ENCODE measurements at places on chromosomes 11 and 22.

- DNase-seq = no peak
Observed at GRCh38 chr11:2688381-2689231, 11.2 kb downstream of the KCNQ1OT1 start.

DNA sequence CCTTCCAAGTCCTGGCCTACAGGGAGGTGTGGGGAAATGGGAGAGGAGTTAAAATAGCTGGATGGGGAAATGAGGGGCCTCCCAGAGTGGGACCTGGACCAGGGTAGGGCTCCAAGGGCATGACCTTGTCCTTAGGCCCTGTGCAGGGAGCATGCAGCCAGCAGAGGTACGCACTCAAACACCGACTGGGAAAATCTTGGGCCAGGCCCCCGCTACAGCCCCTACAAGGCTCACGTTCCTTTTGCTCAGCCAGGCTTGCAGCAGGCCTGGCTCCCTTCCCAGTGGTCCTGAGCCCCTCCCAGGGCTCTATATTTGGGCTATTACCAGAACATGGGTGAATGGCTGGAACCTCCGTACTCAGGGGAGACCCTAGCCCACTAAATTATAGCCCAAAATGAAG, 31.3 kb downstream of the LMO1 start:
- DNase-seq = no peak

GRCh38 chr11:62882431-62882749, 1.7 kb downstream of the SLC3A2 start:
- DNase-seq = no peak

GRCh38 chr11:115887316-115887715, 383.1 kb upstream of the CADM1 start:
- DNase-seq = no peak

DNA sequence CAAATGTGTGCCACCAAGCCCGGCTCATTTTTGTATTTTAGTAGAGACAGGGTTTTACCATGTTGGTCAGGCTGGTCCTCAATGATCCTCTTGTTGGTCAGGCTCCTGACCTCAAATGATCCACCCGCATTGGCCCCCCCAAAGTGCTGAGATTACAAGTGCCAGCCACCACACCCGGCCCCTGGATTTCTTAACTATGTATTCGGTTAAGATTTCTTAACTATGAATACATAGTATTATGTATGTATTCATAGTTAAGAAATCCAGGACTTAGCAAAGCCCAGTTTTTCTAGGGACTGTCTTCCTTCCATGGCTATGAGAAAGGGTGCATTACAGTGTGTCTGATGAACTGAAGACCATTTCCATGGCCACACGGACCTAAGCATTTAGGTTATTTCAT, 1.7 kb downstream of the C11orf91 start:
- DNase-seq = no peak

DNA sequence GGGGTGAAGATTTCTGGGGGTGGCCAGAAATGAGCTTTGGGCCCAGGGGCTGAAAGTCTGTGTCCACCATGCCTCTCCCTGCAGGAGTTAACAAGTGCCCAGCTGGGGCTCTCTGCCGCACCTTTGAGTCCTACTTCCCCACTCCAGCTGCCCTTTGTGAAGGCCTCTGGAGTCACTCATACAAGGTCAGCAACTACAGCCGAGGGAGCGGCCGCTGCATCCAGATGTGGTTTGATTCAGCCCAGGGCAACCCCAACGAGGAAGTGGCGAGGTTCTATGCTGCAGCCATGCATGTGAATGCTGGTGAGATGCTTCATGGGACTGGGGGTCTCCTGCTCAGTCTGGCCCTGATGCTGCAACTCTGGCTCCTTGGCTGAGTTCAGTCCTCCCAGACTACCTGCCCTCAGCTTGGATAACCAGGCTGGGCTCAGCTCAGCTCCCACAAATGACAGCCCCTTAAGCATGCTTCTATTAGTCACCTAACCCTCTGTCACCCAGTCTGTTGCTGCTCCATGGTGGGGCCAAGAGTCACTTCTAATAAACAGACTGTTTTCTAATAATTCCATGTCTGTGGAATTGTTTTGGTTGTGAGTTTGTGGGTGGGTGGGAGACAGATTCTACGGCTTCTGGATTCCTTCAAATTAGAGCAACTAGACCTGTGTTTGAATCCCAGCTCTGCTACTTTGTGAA, 3.0 kb upstream of the INPPL1 start:
- no peak for DNase-seq

DNA sequence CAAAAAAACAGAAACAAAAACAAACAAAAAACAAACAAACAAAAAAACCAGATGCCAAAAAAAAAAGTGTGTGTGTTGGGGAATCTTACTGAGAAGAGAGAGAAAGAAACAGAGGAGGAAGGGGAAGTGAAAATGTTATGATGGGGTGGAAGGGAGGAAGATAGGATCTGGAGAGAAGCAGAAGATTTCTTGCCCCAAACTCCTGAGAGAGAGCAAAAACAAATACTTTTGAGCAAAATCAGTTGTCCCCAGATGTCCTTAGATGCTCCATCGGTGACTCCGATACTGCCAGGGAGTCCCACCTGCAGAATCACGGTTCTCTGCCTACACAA, 19.9 kb upstream of the GRAMD1B start:
- DNase-seq = no peak

DNA sequence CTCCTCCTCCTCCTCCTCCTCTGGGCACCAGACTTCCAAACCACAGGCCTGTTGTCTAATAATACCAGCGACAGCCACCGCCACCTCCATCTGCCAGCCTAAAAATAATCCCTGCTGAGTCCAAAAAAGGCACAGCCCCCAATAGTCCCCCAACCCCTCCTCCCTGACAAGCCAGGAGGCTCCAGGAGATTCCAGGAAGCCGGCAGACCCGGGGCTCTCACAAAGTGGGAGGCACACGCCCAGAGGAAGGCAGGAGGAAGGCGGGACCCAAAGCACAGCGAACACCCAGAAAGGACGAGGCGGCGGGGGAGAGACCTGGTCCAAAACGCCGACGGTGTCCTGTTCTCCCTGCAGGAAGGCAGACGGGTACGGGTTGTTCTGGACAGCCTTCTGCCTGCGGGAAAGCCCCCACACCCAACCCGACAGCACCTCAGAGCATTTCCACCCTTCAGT, 5.9 kb downstream of the IGSF9B start:
- DNase-seq = no peak

DNA sequence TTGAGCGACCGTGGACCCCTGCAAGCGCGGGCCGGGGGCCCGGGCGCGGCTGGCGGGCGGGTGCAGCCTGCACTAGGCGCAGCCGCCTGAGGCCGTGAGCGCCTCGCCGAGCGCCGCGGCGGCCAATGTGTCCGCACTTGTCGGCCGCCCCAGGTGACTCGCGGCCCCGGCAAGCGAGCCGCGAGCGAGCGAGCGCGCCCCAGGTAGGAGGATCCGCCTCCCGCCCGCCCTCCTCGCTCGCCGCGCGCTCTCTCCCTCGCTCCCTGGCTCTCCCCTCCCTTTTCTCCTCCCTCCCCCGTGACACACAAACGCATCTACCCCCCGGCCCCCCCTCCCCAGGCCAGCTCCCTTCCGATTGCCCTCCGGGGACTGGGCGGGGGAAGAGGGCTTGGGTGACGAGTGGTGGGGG, at the start of gene WNT7B:
Gene WNT7B (minus strand): TSS at position 160 of the 409 bp plus-strand sequence. CDS start 408 bp downstream, outside the sequence.
- no peak for DNase-seq

- DNase-seq = no peak
Observed at GRCh38 chr11:112822478-112823274, 138.5 kb upstream of the NCAM1 start.

DNA sequence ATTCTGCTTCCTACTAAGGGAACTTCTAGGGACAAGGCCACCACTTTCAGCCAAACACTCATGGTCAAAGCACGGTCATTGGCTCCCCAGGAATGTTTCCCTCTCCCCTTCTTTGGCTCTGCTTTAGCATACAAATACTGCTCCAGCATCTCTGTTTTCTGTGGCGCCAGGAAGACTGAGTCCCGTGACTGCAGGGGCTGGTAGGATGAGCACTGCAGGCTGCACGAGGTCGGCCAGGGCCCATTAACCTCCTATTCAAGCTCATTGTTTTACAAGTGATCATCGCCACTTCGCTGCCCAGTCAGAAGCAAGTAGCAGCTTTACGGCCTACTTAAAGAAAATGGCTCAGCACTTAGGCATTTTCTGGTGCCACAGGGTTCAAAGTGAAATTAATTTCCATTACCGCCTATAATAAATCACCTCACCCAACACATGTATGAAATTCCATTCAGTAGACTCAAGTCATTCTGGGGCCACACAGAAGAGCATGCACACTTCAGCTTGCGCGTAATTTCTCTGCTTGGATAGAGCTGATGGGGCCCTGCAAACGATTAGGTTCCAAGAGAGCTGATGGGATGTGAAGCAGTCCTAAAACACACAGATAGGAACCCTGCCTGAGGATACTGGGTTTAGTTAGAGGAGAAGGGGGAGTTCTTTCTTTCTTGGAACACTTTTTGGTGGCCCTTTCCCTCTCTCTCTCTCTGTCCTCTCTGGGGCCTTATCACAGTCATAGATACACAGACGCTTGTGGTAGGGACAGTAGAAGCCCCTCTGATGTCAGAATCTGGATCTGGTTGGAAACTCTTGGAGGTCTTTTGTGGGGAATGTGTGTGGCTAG, 173.7 kb downstream of the KIF18A start:
- peak; percentile 56 for DNase-seq

DNA sequence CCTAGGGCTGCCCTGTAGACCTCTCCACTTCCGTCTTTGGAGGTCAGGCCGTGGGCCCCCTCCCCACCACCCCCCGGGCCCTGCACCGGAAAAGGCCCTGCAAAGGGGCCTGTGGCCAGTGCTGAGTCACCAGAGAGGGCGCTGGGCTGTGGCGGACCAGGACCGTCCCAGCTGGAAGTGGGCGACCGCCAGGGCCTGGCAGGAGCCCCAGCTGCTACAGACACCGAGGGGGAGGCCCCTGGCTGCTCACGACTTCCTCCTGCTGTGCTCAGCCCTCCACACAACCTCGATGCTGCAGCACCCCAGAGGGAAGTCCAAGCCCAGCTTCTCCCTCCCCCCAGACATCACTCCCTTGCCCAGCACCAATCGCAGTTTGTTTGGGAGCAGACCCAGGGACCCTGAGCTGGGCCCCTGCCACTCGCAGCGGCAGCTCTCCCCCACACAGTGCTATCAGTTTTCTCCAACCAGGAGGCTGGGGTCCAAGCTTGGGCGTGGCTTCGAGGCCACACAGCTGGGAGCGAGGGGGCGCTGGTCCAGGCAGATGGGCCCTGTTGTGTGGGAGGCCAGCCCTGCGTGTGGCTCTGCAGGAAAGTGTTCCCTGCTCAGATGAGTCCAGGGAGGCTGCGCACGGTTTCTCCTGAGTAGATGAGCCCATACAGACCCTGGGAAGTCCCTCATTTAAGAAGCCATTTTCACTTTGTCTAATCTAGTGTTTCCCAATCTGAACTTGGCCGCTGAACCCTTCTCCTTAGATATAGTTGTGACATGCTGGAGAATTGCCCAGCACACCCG, 5.6 kb upstream of the SH3BP1 start:
- no peak for DNase-seq

GRCh38 chr22:20111045-20111688, 4.7 kb upstream of the RANBP1 start:
- no peak for DNase-seq

DNA sequence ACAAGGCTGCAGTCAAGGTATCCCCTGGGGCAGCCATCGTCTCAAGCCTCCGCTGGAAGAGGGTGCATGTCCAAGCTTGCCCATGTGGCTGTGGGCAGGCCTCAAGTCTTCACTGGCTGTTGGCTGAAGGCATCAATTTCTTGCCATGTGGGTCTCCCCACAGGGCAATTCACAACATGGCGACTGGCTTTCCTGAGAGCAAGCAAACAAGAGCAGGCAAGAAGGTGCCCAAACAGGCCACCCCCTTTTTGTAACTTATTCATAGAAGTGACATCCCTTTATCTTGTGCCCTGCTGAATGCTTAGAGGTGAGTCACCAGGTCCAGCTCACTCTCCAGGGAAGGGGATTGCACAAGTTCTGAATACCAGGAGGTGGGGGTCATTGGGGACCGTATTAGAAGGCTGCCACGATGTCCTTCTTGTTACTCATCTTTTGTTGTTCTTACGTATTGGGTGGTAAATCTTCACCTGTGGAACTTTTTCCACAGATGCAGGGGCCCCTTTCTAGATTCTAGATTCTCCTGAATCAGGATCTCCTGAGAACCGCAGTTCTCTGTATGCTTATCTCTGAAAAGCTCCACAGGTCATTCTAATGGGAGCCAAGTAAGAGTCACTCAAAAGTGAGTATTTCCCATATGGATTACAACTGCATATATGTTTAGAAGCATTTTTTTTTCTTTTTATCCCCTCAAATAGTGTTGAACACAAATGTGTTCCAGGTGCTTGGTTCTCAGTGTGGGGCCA, 44.2 kb upstream of the MICAL2 start:
- DNase-seq = no peak

DNA sequence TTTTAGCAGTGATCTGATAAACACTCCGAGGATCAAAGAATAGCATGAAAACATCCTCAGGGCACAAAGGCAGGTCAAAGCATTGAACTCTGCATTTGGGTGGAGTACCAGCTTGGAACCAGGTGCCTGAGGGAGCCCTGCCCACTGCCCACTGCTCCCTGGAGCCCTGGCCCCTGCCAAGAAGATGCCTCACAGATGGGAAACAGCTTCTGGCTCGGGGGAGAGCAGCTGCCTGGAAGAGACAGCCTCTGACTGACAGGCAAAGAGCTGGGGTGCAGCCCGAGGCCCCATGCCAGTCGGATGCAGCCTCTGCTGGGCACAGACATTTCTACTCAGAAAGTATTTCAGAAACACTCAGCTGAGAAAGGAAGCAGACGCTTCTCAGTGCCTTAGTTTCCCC, 13.2 kb downstream of the LMO1 start:
- DNase-seq = no peak

- DNase-seq = no peak
Observed at GRCh38 chr11:73635721-73636120, 10.7 kb upstream of the PLEKHB1 start.

- no peak for DNase-seq
Observed at GRCh38 chr11:76313271-76313670, 67.7 kb downstream of the THAP12 start.

DNA sequence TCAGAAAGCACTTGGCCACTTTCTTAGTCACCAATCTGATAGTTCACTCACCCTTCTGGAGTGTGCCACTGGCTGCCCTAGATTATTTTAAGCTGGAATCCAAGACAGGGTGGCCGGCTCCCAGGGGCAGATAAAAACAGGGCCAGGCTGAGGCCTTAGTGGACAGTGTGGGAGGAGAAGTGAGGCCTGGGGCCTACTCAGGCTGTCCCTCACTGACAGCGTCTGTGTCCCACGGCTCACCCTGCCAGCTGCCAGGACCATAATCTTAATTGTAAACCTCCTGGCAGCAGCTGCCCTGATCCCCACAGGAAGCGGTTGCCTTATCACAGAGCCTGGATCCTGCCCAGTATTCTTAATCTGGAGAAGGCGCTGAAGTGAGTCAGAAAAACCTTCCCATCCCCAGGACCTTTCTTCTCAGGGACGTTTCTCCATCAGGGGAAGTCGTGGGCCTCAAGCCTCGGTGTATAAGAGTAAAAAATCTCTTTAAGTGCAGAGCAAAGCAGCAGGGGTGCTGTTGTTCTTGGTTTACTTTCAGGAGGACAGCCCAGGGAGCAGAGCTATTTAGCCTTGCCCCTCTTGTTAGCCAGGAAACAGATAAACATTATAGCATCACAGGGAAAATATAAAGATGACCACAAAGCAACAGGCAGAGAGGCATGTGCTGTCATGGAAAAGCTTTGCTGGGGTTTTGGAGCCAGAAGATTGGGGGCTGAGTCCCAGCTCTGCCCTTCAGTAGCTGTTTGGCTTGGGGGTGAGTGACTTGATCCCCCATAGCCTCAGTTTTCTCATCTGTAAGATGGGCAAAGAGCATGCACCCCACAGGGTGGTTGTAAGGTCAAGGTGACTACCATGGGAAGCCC, 39.6 kb downstream of the TSPAN18 start:
- no peak for DNase-seq

Measured in iPS DF 19.7 (cell line).